ENCODE measurements at places on chromosomes 16 and 17.

- no peak for DNase-seq
These were observed 27.4 kb downstream of the STH start for GRCh38 chr17:46026166-46027047.

GRCh38 chr16:64121473-64121872 lies 1000.4 kb downstream of the CDH11 start:
- no peak for DNase-seq

GRCh38 chr17:59413014-59413766 lies 81.7 kb downstream of the YPEL2 start:
- DNase-seq, result no peak

DNA sequence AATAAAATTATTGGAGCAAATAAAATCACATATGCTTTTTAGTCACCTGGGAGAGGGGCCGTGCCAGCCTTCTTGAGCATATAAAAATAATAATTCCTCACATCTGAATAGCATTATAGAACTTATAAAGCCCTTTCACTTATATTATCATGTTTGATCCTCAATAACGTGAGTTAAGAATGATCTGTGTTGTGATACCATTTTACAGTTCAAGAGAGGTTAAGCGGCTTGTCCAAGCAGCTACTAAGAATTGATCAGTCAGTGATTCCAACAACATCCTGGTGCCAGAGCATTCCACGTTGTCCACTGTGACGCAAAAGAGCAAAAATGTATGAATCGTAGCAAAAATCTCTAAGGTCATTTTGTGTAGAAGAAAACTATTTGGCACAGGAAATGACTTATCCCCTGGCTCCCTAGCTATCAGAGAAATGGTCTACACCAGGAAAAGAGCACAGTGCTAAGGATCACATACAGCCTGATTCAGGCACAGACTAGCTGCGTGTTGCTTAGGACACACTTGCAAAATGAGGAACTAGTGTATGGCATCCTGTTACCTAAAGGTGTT lies 33.0 kb downstream of the ANKFN1 start:
- no peak for DNase-seq

- no peak for DNase-seq
These were observed 46.9 kb downstream of the HELZ start for GRCh38 chr17:67198131-67198530.

GRCh38 chr17:4247361-4247970 lies 16.3 kb downstream of the ANKFY1 start:
- peak; percentile 97 for DNase-seq

DNA sequence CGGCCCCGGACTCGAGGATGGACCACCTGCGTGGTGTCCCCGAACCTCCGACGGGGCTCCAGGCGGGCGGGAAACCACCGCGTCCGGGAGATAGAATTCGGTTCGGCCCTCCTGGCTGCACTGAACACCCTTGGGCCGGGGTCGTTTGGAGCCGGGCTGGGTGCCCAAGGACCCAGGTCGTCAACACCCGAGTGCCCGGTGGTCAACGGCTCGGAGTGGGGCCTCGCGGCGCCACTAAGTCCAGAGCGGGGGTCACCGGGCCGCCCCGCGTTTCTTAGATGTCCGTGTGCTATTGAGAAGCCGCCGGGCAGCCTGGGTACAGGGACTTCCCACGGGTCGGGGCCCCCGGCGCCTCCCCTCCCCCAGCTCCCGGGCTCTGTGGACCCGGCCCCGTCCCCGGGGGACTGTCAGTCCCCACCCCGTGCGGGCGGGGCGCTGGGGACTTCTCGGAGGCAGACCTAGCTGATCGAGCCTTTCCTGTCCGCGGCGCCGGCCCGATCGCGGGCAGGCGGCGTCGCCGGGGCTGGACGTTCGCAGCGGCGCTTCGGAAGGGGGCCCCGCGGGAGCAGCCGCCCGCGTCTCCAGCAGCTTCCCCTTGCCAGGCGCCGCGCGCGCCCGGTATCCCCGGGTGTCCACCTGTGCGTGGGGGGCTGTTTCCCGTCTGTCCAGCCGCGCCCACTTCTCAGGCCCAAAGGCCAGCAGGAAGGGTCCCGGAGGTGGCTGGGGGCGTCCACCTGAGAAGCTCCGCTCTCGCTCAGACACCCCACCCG lies 655 bp upstream of the NPTX1 start:
- DNase-seq, result peak; percentile 18

GRCh38 chr17:69820876-69821473 lies 254.1 kb upstream of the KCNJ16 start:
- DNase-seq, result no peak

DNA sequence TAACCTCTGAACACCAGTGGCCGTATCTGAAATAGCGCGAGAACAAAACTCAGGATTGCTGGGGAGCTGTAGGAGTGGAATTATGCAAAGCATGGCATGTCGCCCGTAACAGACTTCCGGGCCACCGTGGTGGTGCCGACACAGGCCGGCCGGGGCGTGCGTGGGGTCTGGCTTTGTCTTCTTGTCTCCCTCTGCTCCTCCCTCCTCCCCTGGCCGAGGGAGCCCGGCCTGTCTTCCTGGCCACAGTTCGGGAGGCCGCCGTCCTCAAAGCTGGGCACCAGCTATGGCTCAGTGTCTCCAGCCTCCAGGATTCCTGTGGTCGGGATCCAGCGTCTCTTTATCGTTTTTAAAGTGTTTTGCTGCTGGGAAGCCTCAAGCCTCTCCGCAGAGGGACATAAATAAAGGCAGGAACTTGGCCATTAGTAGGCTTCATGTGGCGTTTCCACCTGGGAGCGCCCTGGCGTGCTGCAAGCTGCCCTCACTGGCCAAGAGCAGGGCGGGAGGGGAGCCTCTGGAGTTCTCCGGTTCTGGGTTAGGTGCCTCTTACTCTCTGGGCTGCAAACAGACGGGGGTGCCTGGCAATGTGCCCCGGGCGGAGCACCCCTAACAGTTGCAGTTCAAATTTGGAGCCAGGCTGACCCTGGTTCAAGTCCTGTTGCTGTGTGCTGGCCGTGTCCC lies 22.0 kb upstream of the NPTX1 start:
- DNase-seq, result no peak

GRCh38 chr16:77761204-77761603 lies 27.2 kb upstream of the VAT1L start:
- peak; percentile 10 for DNase-seq

- DNase-seq, result no peak
These were observed 26.2 kb downstream of the ADAMTS18 start for GRCh38 chr16:77408607-77409006.

DNA sequence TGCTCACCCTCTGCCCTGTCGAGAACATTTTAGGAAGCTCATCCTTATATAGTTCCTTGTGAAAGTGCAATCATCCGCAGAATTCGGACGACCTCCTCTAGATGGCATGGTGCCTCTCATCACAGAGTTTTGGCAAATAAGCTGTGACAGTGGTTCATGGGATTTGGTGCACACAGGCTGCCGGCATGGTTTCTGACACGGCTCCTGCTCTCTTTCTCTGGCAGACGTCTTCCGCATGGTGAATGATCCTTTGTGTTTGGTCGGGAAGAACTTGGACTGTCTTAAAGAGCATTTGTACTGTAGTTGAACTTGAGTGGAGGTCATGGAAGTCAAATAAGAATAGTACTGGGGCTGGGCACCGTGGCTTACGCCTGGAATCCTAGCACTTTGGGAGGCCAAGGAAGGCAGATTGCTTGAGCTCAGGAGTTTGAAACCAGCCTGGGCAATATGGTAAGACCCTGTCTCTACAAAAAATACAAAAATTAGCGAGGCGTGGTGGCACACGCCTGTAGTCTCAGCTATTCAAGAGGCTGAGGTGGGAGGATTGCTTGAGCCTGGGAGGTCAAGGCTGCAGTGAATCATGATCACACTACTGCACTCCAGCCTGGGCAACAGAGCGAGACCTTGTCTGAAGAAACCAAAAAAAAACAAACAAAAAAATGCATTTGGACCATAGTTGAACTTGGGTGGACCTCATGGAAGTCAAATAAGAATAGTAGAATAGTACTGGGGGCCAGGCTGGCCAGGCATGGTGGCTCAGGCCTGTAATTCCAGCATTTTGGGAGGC lies 34.7 kb upstream of the NAT9 start:
- no peak for DNase-seq

- no peak for DNase-seq
These were observed 9.9 kb downstream of the XYLT2 start for GRCh38 chr17:50355701-50356341.

- DNase-seq, result no peak
These were observed 89.2 kb downstream of the SPECC1 start for GRCh38 chr17:20098314-20098713.

GRCh38 chr16:57996406-57997175 lies 3.9 kb downstream of the ZNF319 start:
- DNase-seq, result no peak

GRCh38 chr17:57948555-57949420 lies 6.4 kb downstream of the CUEDC1 start:
- no peak for DNase-seq

GRCh38 chr16:46658925-46659324 lies 30.1 kb downstream of the VPS35 start:
- DNase-seq, result no peak

DNA sequence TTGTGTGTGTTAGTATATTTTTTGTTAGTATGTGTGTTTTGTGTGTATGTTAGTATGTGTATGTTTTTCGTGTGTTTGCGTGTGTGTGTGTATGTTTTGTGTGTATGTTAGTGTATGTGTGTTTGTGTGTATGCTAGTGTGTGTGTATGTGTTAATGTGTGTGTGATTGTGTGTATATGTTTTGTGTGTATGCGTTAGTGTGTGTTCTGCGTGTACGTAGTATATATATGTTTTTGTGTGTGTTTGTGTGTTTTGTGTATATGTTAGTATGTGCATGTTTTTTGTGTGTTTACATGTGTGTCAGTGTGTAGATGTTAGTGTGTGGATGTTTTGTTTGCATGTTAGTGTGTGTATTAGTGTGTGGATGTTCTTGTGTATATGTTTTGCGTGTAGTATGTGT lies 29.6 kb downstream of the RBFOX1 start:
- no peak for DNase-seq

GRCh38 chr16:81574168-81574567 lies 129.6 kb downstream of the CMIP start:
- DNase-seq, result no peak

DNA sequence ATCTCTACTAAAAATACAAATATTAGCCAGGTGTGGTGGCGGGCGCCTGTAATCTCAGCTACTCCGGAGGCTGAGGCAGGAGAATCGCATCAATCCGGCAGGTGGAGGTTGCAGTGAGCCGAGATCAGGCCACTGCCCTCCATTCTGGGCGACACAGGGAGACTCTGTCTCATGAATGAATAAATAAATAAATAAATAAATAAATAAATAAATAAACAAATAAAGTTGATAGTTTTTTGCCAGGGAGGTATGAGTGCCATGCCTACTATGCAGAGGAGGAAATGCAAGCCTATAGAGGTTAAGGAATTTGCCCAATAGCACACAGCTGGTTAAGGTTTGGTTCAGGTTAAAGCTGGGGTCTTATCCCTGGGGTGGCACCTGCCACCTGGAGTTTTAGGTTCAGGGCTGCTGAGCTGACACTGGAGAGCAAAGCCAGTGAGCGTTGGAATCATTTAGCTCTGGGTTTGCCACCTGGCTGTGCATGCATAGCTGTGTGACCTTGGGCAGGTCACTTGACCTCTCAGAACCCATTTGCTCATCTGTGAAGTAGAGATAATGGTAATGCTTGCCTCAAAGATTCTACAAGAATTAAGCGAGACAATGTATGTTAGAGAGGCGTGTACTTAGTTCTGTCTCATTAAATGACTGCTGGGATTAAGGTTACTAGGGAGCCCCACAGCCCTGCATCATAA lies 1.2 kb downstream of the OTOA start:
- DNase-seq, result no peak

DNA sequence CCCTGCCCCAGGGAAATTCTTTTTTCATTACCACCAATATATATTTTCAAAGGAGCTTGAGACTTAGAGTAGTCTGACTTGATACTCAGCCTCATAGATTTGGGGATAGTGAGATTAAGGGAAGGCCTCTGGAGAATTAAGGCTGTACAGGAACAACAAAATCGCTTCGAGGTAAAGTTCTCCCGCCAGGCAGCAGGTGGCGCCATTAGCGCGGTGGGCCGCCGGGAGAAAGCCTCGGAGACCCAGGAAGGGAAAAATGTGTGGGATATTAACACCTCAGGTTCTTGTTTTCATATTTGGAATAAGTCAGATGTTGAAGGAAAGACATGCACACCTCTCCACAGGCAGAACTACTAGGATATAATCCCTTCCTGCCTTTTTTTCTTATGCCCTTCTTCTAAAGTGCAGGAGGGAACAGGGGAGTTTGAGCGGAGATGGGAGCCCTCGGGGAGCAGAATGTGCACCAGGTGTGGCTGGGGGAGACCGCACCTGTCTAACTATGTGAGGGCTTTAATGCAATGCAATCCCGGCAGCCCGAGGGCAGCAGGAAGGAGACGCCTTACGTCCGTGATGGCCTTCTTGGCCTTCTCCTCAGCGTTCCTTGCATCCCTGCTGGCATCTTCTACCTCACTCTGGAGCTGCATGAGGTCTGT lies 25.9 kb downstream of the MYH3 start:
- DNase-seq, result no peak

DNA sequence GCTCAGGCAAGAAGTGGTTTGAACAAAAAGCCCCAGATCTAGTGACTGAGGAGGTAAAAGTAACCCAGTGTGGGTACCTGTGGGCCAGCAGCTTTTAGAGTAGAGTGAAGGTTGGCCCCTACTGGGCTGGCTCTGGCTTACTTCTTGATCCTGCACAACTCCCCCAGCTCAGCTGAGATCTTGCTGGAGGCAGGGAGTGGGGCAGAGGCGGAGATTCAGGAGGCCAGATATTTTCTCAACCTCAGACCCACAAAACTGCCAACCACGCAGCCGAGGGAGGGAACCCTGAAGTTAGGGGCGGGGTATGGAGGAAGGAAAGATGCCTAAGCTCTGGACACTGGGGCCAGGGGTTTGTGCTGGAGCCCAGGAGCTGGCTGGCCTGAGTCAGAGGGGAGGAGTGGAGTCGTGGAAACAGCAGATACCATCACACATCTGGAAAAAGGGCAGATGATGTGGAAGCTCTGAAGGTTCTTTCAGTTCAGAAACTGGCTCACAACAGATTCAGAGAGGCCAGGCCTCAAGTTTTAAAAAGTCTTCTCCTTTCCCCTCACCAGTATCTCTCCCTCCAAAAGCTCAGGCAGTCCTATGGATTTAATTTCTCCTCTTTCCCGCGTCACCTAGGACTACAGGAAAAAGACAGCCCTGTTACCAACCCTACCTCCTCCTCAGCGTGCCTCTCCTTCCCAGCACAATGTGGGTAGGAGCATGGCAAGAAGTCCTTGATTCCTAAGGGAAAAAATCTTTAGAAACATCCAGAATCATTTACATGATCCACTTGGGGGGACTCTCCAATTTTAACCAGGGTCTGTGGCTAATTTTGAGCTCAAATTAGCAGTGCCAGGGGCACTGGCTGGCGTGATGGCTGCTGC lies 48.1 kb downstream of the MYO18A start:
- DNase-seq, result no peak

GRCh38 chr17:32487473-32488176 lies 832 bp downstream of the CDK5R1 start:
- peak; percentile 41 for DNase-seq

DNA sequence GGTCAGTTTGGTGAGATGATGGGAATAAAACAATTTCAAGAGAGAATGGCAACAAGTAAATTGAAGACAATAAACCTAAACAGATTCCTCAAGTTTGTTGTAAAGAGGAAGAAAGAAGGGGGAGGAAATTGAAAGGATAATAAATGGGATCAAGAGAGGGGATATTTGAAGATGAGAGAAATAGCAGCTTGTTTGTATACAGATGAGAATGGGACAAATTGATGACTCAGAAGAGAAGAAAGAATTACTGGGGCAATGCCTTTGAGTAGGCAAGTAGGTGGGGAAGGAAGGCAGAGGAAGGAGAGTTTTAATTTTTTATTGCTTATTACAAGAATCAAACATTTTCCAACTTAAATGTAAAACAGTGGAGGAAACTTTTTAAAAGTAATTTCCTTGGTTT lies 98.3 kb downstream of the CHD9 start:
- no peak for DNase-seq

GRCh38 chr17:37438141-37438540 lies 31.5 kb downstream of the TADA2A start:
- DNase-seq, result no peak
